ENCODE measurements at places on chromosomes 5 and 9.
A peak's percentile ranks its signal among the peaks of the same experiment; 100 is the strongest.

DNA sequence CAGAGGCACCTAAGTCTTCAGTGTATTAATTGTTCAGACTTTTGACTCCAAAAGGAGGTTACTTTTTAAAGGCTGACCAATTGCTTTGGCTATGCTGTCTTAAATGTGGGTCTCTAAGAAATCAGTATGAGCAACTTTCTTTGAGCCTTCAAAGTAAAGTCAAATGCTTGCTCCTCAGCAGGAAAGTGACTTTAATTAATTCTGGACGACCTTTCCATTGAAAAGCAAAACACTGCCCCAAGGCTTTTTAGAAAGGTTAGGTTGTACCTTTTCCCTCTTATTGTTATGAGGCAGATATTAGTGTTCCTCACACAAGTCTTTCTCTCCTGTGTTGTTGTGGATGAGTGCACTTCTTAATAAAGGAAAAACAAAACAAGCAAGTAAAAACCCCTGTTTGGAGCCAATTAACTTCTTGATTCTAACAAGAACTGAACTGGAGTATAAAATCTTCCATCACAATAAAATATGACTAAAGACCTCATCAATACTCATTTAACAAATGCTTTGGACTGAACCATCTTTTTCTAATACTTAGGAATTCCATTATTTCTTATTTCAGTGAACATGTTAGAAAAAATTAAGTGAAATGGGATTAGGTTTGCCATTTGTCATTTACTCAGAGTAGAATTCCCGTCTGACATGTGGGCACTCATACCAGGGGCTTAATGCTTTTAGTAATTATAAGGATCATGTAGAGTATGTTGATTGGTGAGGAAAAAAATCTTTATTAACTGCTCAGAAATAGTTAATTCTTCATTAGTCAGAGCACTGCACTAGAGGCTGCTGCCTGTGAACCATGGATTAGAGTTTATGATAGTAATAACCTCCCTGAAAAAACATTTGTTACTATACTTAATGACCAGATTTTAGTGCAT is 159.1 kb upstream of the ZNF608 start:
- DNase-seq, result no peak

DNA sequence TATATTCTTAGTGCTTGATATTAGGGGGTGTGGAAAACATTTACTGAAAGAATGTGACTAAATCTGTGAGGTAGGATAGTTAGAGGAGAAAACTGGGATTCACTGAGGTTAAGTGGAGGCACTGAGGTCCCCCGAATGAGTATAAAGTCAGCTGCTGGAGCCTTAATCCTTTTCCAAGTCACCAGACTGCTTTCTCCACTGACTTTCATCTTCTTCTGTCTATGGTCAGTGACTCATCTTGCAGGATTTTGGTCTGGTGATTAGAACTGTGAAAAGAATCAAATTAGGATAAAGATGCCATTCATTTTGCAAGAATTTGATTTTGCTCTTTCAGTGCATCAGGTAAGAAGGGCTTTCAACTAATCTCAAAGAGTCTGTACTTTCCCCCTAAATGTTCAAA is 89.3 kb upstream of the ALDH1A1 start:
- no peak for DNase-seq

- DNase-seq, result no peak
Measured at GRCh38 chr9:80066931-80067330, 495.2 kb downstream of the TLE4 start.

GRCh38 chr5:126872561-126873354 is 95.8 kb downstream of the LMNB1 start:
- DNase-seq, result no peak

DNA sequence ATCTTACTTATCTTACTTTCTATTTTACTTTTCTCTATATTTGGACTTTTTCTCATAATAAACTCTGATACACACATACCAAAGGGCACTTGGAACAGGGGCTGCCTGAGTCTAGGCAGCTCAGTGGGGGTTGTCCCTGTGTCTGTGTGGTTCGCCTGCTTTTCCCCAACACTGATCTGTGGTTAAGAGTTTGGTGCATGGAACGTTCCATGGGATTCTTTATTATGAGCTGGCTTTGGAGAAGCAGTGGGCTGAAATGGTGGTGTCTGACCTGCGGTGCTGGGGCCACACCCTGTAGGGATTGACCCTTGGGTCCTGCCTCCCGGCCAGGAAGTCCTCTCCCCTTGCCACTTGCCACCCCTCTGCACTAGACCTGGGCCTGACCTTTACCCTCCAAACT is 47.4 kb downstream of the ANKRD33B start:
- no peak for DNase-seq

DNA sequence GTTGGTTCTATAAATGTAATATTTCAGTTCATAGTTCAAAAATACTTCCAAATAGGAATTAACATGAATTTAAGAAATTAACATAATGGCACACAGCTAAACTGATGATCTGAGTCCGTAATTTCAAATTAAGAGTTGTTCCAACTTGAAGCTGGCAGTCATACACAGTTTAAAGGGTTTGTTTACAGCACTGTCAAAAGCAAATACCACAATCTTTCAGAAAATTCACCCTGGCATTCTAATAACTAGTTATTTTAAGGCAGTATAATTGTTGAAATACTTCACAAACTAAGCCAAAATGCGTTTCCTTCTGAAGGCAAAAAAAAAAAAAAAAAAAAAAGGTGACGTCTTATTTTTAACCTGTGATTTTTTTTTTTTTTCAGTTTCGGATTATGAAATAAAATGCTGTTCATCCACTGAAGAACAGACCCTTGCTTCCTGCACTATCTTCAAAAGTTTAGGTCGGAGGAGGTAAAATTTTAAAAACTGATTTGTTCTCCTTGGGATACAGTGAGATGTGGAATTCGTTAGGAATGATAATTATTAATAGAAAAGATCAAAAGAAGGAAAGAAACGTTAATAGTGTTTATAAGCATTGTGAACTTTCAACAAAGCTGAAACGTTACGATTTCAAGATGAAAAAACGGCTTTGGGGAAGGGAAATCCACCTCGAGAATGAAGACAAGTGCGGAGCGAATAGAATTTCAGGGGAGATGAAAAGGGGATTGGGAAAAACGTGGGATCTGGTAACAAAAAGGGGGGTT is 850 bp downstream of the IL6ST start:
- DNase-seq, result no peak

DNA sequence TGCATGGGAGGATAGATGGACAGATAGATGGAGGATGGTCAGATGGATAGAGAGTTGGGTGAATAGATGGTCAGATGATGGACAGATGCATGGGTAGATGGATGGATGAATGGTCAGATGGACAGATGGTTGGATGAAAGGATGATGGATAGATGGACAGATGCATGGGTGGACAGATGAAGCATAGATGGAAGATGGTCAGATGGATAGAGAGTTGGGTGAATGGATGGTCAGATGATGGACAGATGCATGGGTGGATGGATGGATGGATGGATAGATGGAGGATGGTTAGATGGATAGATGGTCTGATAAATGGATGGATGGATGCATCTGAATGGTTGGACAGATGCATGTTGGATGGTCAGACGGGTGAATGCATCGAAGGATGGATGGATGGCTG is 70.4 kb downstream of the COL23A1 start:
- DNase-seq, result no peak

DNA sequence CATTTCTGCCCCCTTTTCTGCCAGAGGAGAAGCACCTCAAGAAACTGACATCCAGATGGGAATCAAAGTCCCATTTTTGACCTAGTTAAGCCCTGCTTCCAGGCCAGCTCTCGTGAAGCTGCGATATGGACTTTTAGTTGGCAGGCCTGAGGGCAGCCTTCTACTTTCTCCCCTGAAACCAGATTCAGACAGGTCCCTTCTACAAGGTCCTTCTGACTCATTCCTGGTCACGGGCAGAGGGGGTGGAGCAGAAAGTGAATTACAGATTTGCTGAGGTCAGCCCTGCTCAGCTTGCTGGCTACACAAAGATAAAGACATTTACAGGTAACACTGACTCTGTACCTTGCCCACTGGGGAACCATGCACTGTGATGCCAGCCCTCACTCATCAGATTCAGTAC is 52.8 kb upstream of the TUT7 start:
- DNase-seq, result peak; percentile 4

DNA sequence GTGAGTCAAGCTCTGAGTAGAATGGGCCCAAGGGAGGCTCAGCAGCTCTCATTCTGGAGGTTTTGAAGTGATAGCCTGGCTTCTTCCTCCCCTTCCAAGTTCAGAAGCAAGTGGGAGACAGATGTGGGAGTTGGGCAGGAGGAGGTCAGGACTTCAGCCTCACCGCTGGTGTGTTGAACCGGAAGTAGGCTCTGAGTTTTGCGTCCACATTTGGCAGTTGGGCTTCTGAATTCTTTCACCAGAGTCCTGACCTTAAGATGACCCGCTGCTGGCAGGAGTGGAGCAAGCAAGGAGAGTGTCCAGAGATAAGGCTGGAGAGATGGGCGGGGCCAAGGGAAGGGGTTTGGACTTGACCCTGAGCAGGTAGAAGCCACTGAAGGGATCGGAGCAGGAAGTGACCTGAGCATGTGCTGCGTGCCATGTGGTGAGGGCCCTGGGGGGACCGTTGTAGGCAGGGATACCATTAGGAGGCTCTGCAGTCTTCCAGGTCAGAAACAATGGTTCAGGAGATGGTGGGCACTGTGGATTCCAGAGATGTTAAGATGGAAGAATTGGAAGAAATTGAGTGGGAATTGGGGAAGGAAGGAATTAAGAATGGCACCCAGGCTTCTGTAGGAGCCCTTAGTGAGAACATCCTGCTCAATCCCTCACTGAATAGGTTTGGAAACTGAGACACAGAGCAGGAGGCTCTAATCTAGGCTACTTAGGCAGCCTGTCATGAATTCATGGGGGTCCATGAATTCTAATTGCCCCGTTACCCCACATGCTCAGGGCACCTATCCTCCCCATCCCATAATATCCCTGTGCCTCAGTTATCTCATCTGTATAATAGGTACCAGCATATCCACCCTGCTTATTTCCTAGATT is 25.9 kb downstream of the GALNT12 start:
- no peak for DNase-seq

DNA sequence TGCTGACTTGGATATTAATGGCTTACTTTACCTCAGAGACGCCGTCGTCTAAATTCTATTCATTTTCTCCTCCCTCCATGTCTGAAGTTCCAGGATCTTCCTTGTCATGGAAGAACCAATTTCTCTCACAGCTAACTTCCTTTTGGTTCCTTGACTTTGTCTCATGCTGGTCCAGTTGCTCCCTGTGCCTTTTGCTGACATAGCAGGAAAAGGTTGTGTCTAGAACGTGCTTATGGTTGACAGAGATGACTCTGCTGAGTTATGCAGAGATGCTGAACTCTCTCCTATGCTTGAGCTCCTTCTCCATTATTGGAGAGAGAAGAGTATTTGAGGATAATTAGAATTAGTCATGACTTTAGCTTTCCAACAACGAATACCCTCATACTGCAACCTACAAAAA is 1338.9 kb downstream of the MAT2B start:
- DNase-seq, result no peak

DNA sequence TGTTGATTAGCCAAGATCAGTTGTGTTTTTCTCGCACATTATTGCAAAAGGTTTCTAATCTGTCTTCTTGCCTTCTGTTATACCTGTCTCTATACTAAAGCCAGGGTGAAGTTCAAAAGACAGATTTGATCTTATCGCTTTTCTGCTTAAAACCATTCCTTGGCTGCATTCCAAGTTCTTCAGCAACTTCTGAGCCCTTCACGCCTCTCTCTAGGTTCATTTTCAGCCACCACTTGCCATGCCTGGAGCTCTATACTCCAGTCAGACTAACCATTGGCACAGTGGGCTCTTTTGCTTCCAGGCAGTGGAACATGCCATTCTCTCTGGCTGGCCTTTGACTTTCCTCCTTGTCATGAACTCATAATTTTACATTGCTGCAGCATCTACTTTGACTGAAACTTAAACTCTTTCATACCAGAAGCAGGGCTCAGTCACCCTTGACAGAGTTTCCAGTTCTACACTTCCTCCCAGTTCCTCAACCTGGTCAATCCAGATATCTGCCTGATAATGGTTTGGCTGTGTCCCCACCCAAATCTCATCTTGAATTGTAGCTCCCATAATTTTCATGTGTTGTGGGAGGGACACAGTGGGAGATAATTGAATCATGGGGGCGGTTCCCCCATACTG is 114.4 kb downstream of the SLC12A2 start:
- no peak for DNase-seq

- DNase-seq, result no peak
Measured at GRCh38 chr5:123814801-123815470, 303.0 kb downstream of the CSNK1G3 start.

DNA sequence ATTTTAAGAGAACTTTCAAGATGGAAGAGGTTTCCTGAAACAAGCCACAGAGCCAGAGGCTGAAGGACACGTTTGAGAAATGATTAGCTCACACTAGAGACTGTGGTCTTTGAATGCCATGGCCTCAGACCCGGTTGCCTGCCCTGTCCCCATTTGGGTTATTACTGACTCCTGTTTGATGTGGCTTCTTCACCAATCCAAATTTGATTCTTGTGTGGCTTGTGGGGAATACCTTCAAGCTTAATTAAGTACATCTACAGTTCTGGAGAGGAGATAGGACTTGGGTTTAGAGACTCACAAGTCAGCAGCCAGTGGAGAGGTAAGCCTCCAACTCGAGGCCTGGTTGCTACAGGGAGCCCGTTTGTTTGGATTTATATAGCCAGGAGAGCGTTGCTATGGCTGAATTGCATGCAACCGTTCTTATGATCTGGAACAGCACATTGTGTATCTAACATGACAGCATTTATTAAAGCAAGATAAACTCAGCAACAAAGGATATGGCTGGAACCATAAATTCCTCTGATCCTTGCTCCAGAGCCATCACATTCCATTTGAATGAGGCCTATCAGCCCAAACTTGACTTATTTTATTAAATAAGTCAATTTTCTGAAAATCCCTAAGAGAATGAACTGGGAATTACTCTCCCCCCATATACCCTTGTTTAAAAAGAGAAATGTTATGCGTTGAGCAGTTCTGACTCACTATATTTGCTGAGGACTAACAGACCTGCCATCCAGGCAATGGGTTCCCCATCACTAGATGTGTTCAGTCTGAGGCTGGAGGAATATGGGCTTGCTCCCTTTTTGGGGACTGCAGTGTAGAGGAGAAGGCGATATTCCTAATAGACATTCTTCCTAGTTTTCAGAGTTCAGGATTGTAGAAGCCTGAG is 88.4 kb upstream of the TNFSF8 start:
- no peak for DNase-seq

- no peak for DNase-seq
Measured at GRCh38 chr9:124781967-124782660, 5.2 kb downstream of the OLFML2A start.

- no peak for DNase-seq
Measured at GRCh38 chr5:98258939-98259338, 514.5 kb upstream of the RGMB start.

- DNase-seq, result no peak
Measured at GRCh38 chr9:82332018-82332773, 343.6 kb downstream of the SPATA31D1 start.
